ENCODE measurements at places on chromosomes 4 and X.

GRCh38 chr4:86894455-86894854 lies 2.2 kb upstream of the C4orf36 start:
- DNase-seq, result no peak

- DNase-seq, result no peak
These were observed 38.5 kb downstream of the LAMTOR3 start for GRCh38 chr4:99855678-99856077.

- DNase-seq, result no peak
These were observed 123.7 kb downstream of the STOX2 start for GRCh38 chr4:184028561-184029374.

DNA sequence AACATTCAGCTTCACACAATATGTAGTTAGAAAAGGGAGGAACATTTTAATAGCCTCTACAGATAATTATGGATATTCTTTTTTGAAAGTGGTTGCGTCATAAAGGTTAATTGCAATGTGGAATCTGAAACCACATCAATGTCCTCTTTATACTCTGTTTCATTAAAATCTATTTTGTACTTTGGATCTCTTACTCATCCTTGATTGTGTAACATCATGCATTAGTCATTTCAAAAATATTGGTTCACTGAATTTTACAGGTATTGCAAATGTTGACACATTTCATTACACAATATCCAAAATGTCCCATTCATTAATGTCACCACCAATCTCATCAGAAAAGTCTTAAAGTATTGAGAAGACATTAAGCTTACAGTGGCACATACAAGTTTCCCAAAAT lies 62.7 kb upstream of the USP9X start:
- DNase-seq, result no peak

DNA sequence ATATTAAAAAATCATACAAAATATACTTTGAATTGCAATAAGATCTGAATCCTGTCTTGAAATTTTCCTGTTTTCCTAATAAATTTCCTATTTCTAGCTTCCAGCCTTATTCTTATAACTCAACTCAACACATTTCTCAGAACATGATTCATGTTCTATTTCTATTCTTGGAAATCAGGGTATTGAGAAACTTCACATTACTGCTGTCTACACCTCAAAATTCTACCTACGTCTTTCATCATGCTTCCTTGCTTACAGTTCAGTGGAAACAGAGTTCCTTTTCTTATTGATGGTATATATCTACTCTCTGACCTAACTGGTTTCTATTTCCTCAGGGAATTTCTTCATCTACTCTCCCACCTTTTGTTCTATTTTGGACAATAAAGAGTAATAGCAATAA lies 2139.0 kb downstream of the ARAP2 start:
- no peak for DNase-seq

DNA sequence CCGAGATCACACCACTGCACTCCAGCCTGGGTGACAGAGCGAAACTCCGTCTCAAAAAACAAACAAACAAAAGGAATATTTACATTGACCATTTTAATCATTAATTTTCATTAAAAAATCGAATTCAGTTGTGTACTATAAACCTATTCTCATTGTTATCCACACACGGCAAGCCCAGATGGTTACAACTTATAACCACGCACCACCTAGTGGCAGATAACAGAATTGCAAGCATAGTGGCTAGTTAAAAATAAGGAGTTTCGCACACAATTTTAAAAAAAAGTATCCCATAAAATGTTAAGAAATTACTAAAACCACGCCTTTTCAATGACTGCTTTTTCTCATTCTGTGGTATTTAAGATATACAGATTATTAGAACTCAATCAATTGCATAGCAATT lies 25.4 kb downstream of the MBNL3 start:
- DNase-seq, result no peak

- DNase-seq, result no peak
These were observed 5.9 kb upstream of the HPGD start for GRCh38 chr4:174528226-174528625.

- no peak for DNase-seq
These were observed 64.1 kb downstream of the STX18 start for GRCh38 chr4:4477796-4478195.

DNA sequence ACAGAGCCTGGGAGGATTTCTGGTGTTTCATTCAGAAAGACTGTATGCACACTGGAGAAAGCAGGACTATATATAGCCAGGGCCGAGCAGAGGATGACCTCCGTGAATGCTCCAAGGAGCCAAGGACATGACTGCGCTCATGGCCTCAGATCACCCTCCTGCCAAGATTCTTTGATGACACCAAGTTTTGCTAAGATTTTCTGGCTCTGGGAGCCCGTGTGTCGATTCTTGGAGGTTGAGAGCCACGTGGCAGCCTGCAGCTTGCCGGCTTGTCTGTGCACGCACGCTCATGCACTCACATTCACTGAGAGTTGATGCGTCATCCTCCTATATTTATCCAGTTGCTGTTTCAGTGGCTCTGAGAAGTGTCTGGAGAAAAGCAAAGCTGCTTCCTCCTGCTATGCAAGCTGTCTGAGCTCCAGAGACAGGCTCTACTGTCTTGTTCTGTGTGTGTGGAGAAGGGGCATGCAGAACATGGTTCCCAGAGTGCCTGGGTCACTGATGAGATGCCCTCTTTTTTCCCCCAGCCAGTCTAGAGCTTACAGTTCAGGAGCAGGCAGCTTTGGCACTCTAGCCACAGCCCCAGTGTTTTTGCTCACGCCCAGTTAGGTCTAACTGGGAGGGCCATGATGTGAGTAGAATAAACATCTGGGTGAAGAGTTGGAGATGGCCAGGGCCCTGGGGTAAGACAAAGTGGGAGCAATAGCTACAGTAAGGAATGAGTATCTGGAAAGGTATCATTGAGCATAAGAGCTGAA lies 64.9 kb upstream of the SCOC start:
- DNase-seq, result no peak

DNA sequence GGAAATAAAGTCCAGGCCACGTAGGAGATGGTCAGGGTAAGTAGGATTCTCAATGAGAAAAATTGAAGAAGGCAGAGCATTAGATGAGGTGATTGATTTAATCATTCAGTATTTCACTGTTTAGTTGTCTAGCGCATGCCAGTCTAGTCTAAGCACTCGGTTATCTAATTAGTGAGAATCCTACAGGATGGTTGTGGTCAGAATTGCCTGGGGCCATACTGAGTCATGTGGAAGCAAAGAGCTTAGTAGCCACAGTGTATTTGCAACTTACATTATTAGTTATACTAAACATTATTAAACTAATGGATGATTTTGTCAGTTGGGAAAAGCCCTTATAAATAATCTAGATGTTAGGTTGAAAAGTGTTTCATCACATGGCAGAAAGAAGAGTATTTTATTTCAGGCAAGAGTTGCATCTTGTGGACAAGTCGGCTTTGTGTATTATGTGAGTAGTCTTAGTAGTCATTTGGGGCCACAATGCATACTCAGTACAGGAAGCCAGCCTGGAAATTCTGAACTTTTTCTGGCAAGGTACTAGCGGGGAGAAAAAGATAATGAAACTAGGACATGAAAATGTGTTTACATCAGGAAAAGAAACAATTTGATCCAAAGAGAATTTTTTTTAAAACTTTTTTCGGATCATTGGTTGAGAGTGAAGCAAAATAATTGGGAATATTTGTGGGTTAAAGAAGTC lies 31.9 kb downstream of the CPEB2 start:
- DNase-seq, result no peak

All from effector memory CD4-positive, alpha-beta T cell (primary cell).